ENCODE measurements at places on chromosomes 2 and 18.

GRCh38 chr2:216344206-216344949, 27.9 kb downstream of the MARCHF4 start:
- DNase-seq: no peak

- no peak for DNase-seq
Measured at GRCh38 chr2:232960862-232961261, 52.2 kb downstream of the NGEF start.

- no peak for DNase-seq
Measured at GRCh38 chr2:88452565-88452905, at the start of gene FOXI3. TSS of gene FOXI3 (minus strand) at chr2:88452693. CDS start at chr2:88452535, 158 bp downstream.

DNA sequence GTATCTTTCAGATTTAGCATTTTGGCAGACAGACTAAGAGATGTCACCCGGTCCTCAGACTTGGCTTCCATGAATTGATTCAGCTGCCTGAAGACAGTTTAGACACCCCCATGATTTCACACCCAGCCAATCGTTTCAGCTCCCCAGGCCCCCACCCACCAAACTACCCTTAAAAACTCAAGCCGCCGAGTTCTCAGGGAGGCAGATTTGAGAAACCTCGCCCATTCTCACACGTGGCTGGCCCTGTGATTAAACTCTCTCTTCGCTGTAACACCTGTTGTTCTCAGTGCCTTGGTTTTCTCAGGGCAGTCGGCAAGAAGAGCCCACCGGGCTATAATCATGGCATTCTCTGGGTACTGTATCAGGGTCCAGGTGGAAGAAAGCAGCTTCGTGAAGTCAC, 35.2 kb downstream of the UXS1 start:
- DNase-seq: no peak
